ENCODE measurements at places on chromosomes 2 and 18. TPM values are rescaled to one million over a fixed set of nuclear protein-coding genes. Genes with fewer than 3 reads are reported as not detected.
A peak's percentile ranks its signal among the peaks of the same experiment; 100 is the strongest.

The DRC1 gene
- total RNA-seq: not detected

The RIT2 gene
- total RNA-seq: not detected

DNA sequence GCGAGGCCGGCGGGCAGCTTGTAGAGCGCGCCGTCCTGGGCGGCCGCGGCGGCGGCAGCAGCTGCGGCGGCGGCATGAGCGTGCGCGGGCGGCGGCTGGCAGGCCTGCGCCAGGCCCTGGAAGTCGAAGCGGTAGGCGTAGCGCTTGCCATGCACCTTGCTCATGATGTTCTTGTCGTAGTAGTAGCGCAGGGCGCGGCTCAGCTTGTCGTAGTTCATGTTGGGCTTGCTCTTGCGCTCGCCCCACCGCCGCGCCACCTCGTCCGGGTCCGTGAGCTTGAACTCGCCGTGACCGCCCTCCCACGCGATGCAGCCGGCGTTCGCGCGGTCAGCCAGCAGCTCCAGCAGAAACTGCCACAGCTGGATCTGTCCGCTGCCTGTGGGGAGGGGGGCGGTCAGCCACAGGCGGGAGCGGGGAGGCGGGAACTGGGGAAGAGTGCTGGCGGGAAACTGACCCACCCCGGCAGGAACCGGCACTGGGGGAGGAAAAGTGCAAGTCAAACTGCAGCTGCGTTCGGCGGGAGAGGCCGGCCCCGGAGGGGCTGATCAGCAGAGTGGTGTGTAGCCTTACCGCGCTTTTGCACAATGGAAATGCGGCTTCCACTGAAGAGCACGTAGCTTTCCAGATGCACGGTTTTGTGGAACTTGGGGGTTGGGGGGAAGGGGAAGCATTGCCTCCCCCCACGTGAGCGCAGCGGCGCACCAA lies 3.0 kb downstream of the FEV start:
- peak; percentile 83 for DNase-seq

DNA sequence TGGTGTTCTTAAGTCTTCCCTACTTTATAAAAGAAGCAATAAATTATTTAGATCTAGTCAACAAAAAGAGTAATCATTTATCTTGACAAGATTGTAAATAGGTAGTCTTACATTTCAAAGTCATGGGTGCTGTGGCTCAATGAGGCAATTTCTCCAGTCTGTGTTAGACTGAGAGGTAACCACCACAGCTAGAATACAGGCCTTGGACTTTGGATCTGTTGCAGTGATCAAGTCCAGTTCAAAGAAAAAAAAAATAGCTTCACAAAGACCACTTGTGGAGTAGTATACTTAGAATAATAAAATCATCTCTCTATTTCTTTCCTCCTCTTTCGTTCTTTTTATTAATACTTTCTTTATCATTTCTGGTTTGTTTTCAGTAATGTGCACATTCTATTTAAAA lies 93.1 kb upstream of the FSIP2 start:
- no peak for DNase-seq

DNA sequence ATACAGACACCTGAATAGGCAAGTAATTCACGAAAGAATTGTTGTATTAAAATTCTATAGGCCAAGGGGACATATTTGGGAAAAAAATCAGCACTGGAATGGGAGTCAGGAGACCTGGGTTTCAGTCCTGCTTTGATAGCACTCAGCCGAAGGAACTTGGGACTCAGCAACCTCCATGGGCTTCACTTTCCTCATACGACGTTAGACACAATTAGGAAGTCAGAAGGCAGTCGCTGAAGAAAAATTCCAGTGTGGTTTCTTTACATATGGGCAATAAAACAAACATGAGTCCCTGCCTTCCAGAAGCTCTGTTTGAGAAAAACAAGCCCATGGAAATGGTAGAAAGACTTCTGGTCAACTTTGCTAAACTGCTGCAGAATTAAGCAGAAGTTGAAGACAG lies 15.1 kb upstream of the CYRIA start:
- no peak for DNase-seq

The C1QL2 gene
- not detected for total RNA-seq

DNA sequence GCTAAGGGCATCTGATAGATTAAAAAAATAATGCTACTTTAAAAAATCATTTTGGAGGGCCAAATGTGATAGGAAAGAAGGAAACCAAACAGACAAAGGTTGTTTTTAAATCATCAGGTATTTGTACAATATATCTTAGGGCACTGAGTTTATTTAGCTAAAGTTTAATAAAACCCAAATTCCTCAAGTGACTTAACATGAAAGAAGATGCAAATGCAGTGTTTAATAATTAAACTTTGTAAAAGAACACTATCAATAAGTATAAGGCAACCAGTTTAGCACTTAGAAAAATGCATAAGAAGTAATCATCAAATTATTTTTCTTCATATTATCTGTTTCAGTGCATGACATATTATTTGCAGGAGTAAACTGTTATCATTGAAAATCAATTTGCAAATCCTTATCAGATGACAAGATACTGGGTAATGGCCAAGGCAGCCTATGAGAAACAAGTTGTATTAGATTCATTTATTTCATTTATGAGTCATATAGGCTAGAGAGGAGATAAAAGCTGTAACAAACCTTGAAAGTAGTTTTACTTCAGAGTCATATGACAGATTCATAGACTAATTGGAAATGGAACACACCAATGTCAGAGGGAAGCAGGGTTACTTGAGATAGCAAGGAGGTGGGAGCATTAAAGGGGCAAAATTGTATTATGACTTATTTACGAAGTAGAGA lies 165.5 kb downstream of the GCA start:
- DNase-seq: no peak

DNA sequence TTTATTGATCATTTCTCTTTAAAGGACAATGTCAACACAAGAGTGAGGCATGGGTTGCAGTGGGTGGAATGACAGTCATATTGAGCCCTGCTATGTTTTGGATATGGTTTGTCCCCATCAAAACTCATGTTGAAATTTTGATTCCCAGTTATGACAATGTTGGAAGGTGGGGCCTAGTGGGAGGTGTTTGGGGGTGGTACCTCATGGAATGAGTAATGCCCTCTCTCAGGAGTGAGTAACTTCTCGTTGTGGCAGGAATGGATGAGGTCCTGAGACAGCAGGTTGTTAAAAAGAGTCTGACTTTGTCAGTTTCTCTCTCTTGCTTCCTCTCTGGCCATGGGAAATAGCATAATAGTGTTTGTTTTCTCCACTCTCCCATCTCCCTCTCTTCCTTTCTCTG lies 345.3 kb downstream of the DCC start:
- DNase-seq: no peak

- DNase-seq: peak; percentile 87
Measured at GRCh38 chr2:11343650-11344341, 640 bp downstream of the ROCK2 start.

DNA sequence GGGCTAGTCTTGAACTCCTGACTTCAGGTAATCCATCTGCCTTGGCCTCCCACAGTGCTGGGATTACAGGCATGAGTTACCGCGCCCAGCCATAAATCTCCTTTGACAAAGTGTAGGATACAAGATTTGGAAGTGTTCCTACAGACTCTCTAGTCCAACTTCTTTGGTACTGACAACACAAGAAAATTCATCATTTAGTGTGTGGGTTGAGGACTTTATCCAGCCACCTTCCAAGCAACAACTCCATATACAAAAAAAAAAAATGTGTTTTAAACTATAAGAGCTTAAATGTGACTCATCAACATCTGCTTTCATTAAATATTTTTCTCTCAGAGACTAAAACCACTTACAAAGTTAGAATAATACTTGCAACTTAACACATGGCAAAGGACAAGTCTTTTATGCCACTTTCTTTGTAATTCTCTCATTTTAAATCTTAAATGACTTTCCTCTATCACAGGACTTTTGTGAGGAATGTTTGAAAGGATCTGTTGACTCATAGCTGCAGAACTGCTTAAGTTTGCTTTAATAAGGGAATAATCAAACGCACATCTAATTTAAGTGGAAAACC lies 46.2 kb upstream of the ITGAV start:
- DNase-seq: no peak

The FAM237A gene
- not detected for total RNA-seq

The MTCL1 gene
- 17.2 TPM for total RNA-seq

GRCh38 chr2:75310876-75311275 lies 111.6 kb upstream of the TACR1 start:
- no peak for DNase-seq

GRCh38 chr2:9647884-9648283 lies 17.1 kb upstream of the YWHAQ start:
- DNase-seq: no peak

The PLGLB2 gene
- total RNA-seq: not detected

The IL1RN gene
- 3.0 TPM for total RNA-seq

GRCh38 chr2:106664669-106665068 lies 177.5 kb downstream of the CD8B2 start:
- DNase-seq: no peak

DNA sequence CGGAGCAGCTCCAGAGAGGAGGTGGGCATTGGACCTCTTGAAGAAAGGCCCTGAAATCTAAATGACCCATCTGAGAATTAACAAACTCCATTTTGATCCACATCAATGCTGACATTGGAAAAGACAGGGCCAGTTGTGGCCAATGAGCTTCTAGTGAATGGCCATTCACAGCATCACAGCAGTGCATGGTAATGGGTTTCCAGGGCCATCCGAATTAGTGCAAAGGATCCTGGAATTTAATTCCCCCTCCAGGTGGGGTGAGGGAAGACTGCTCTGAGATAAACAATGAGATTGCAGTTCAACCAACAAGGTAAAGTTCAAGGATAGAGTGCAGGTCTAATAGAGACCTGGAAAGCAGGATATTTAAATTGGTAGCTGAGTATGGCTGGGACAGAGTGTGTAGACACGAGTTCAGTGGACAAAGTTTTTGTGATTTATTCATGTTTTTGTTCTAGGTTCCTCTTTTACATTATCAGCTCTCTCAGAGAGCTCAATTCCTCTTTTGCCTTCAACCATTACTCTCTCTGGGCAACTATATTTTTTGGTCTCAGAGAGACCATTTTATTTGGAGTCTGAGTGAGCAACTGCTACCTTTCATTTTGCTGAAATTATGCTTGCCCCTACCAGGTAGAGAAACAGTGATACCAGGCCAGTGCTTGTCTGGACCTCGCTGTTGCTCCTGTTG lies 5.0 kb downstream of the TACR1 start:
- DNase-seq: no peak

The DSG4 gene
- not detected for total RNA-seq

DNA sequence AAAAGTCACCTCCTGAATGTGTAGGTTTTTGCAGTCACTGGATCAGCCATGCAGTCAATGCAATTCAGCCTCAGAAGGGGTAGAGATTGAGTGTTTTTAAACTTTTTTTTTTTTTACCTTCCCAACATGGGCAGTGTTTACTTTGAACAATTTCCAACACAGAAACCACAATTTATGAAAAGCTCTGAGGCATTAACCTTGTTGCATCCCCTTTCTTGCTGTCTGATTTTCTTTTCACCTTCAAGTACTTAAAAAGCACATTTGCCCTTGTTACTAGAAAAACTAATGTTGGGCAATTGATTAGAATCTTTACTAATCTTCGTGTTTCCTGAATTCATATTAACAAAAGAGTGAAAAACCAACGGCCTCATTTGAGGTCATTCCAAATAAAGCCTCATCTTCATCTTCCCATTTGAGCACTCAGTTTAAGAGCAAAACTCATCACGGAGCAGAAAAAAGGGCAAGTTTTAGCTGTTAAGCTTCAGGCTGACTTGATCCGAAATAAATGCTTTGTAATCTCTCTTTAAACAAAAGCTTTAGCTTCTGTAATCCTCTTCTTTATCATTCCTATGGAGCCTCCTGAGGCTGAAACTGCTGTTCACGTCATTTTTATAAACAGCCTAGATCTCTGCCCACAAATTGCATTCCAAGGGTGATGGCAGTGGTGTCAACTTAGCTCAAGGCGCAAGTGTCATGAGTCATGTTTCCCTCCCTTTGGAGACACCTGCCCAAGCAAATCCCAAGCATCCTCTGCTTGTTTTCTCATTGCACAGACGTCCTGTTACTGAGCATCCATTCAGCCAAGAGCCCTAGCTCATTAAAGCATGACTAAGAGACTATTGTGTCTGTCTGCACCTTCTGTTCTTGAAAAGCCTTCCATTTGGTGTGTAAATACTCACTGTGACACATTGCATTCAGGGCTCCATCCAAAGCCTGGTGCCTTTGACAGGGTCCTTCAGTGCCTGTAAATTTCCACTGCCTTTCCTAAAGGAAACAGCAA lies 107.7 kb downstream of the HNMT start:
- no peak for DNase-seq

GRCh38 chr2:106996171-106996769 lies 110.3 kb upstream of the ST6GAL2 start:
- DNase-seq: no peak

The C2orf78 gene
- total RNA-seq: not detected

- DNase-seq: no peak
Measured at GRCh38 chr2:167862782-167863181, 384.6 kb downstream of the STK39 start.

The ZRANB3 gene
- 5.7 TPM for total RNA-seq

The KANSL1L gene
- total RNA-seq: 28.8 TPM

- no peak for DNase-seq
Measured at GRCh38 chr2:27245116-27245515, 17.7 kb downstream of the SLC30A3 start.

The ALPP gene
- not detected for total RNA-seq

DNA sequence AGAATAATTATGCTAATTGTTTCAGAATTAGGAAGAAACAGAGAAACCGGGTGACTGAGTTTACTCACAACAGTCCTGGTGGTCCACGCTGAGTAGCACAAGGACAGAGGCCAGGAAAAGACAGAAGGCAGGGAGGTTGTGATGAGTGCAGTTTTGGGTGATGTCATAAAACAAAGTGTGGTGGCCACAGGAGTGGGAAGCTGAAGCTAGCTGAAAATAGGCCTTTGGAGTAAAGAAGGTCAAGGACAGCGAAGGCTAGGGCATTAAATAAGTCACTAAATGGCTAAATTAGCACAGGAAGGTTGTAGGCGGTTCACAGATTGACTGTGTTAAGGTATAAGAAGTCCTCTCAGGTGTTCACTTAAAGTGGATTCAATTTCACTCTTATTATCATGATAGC lies 120.9 kb upstream of the TTN start:
- no peak for DNase-seq

DNA sequence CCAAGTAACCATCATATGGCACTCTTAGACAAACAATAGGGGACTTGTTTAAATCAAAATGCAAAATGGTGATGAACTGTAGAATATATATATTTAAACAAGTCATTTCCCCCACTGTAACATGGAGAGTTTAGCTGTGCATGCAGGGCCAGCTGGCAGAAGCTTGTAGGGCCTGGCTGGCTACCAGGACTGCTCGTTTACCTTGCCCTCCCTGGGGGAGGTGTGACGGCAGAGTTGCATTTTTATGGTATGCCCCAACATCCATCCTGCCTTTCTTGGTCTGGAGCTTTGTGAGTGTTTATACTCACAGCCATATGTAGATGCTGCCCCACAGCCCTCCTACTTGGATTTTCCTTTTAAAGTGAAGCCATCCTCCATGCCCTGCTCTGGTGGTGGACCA lies 101.7 kb upstream of the ZFP36L2 start:
- DNase-seq: no peak

- DNase-seq: no peak
Measured at GRCh38 chr18:59426855-59427254, 67.8 kb upstream of the LMAN1 start.

The UGT1A5 gene
- total RNA-seq: not detected

The MAP3K19 gene
- total RNA-seq: not detected
